ENCODE measurements at places on chromosomes 3 and 15.

DNA sequence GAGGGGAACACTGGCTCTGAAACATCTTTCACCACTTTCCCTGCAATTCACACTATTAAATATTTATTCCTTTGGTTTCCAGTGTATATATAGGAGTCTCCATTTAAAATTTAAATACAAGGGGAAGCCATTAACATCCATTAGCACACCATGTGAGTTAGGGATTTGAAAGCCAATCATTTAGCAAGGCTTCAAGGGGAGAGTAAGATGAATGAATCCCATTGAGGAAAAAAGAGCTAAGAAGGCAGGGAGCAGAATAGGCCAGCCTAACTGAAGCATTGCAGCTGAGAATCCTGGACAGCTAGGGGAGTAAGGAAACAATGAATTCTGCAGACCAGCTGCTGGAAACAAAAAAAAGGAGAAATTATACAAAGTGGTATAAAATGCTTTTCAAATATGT, 426.1 kb downstream of the IL5RA start:
- no peak for DNase-seq

DNA sequence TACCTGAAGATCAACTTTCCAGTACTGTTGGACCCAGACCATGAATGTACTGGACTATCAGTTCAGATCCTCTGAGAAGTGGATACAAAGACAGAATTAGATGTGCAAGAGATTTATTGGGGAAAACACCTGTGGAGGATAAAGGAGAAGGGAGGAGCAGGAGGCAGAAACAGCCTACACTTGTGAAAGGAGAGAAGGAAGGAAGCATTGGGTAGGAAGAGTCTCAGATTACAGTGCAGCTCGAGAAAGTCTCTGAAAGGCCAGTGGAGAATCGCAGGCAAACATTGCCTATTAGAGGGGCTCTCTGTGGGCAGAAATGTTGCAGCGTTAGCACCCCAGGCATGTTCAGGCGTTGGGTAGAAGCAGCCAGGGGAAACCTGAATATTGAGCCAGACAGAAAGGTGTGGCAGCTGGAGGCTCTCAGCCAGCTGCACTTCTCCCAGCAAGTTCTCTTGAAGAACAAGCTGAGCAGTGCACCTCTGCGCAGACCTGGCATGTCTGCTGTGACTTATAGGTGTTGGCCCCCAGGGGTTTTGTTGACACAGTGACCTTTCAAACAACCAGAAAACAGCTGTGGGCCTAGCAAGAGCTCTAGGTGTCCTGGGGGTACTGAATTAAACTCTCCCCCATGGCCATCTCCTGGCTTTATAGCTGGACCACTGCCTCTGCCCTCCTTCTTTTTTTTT, 7.0 kb downstream of the CHST14 start:
- no peak for DNase-seq

GRCh38 chr3:193552923-193553322, 1.8 kb downstream of the ATP13A4 start:
- no peak for DNase-seq

- no peak for DNase-seq
These were observed 185.8 kb upstream of the POU1F1 start for GRCh38 chr3:87462228-87462627.

- DNase-seq, result no peak
These were observed 130.4 kb upstream of the FOXB1 start for GRCh38 chr15:59873644-59874272.

DNA sequence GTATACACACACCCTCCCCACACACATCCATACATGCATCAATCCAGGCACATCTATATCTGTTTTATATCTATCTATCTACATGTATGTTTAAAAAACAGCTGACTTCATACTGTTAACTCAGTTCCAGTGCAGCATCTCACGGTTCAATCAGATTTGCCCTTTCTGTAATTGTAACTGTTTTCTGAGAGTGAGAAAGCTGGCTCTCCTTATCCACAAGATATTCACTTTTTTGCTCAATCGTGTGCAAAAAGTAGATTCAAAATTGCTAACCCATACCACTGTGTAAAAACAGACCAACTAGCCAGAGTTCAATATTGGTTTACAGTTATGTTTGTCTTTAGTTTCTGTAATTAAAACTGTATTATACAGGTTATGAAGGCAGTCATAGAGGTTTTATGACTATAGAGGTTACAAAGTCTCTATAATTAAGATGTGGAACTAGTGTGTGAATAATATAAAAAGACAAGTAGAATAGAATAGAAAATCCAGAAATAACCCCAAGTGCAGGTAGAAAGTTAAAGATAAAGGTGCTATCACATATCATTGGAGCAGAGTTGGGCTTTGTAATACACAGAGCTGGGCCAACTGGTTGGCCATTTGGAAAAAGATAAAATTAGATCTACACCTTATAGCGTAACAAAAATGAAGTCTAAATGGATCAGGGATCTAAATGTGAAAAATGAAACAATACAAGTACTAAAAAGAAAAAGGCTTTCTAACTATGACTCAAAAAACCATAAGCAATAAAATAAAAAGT, 20.1 kb upstream of the MCF2L2 start:
- no peak for DNase-seq

- DNase-seq, result peak; percentile 83
These were observed 25.3 kb downstream of the LPP start for GRCh38 chr3:188179006-188179966.

DNA sequence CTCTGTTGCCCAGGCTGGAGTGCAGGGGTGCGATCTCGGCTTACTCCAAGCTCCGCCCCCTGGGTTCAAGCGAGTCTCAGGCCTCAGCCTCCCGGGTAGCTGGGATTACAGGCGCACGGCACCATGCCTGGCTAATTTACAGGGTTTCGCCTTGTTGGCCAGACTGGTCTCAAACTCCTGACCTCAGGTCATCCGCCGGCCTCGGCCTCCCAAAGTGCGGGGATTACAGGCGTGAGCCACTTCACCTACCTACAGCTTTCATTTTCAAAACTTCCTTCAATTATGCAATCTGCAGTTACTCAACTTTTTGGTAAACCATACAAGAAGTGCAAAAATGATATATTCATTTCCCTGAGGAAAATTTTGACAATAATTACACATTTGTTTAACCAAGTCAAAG, 14.0 kb downstream of the NANOGP8 start:
- no peak for DNase-seq

- DNase-seq, result no peak
These were observed 4.8 kb upstream of the TCF12 start for GRCh38 chr15:56913670-56914069.

DNA sequence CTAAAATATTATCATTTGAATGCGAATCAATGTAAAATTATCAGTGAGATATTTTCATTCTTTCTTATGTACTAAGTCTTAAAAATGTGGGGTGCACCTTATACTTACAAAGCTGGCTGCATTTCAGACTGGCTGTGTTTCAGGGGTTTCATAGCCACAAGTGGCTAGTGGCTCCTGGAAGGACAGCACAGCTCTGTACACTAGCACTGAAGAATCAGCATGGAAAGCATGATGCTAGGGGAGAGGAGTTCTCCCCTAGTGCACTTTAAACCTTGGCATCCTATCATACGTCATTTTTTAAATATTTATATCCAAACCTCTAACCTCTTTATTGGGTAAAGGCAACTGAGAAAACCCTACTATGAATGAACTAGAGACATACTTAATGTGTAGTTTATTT, 66.4 kb downstream of the ECT2 start:
- no peak for DNase-seq

- no peak for DNase-seq
These were observed 52.6 kb upstream of the ATP11B start for GRCh38 chr3:182740710-182741109.

- no peak for DNase-seq
These were observed 174.3 kb downstream of the KLF13 start for GRCh38 chr15:31500766-31501449.

DNA sequence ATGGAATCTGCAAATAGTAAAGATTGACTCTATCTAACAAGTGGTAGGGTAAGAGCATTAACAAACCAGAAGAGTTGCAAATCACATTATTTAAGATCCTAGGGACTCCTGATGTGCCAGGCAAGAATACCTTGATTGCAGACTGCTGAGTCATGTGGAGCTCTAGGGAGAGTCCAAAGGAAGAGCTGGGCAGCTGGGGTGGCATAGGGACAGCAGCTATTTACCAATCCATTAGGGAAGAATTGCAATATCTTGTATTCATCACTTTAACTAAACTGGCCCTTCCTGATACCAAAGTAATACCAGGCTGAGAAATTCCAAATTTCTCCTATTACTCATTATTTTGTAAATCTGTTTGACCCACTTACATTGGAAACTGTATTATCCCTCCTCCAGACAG, 52.2 kb upstream of the ACP3 start:
- no peak for DNase-seq

GRCh38 chr3:37921025-37921424, 59.3 kb downstream of the CTDSPL start:
- DNase-seq, result no peak

- DNase-seq, result no peak
These were observed 23.5 kb upstream of the STIMATE start for GRCh38 chr3:52920841-52921240.

- no peak for DNase-seq
These were observed 192.0 kb upstream of the HES1 start for GRCh38 chr3:193943851-193944517.

DNA sequence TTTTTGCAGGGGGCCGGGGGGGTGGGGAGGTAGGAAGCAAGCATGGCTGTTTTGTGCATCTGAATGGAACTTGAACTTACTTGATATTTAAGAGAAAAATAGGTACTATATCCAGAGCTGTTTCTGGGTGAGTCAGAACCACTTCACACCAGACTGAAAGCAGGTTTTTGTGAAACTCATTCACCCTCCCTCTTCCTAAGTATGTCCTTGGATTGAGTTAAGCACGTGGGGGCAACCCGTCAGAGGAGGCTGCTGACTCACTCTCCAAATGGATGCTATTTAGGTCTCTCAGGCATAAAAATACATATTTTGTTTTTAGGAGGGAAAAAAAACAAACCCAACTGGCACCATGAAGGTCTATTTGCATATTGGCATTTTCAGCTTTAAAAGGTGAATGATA, 270.3 kb downstream of the RYR3 start:
- DNase-seq, result no peak

DNA sequence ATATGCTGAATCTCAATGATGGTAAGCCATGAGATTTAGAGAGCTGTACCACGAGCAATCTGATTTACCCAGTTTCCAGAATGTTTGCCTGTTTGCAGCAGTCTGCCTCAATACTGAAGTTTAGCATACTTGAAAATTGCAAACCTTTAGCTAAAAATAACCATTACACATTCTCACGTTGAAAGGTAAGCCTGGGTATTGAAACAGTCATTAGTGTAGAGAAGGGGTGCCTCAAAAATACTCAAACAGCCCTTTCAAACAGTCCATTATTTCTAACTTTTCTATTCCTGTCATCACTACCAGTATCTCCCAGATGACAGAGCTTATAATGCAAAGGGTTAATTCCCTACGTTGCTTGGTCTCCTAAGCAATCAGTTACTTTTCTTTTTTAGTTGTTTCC, 111.8 kb upstream of the MBNL1 start:
- no peak for DNase-seq

DNA sequence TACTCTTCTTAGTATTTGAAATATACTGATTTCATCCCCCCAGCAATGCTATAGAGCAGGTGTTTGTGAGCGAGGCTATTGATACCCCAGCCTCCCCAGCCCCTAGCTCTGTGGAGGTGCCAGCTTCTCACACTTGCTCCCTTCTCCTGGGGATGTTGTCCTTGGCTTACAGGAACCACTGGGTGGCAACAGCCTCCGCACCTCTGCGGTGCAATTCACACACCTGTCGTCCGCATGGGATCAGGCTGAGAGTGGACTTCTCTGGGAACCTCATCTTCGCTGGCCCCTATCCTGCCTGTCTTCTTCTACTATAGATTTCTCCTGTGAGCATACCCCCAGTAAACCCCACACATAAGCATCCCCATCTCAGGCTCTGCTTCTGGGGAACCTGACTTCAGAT, 103.9 kb upstream of the SLC6A11 start:
- no peak for DNase-seq

DNA sequence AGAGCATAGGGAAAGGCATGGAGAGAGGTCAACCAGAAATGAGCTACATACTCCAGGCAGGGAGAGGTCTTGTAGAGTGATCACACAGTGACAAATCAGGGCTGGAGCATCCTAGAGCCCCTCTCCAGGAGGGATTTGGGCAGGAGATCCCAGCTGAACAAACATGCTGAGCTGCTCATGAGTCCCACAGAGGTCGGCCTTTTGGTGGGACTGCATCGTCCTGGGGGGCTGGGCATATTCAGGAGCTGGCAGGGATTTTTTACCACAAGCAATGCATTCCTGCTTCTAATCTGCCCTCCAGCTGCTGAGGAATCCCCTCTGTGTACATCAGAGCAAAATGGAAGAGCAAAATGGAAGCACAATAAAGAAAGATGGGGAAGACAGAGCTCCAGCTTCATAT, 94.9 kb downstream of the NTRK3 start:
- no peak for DNase-seq

DNA sequence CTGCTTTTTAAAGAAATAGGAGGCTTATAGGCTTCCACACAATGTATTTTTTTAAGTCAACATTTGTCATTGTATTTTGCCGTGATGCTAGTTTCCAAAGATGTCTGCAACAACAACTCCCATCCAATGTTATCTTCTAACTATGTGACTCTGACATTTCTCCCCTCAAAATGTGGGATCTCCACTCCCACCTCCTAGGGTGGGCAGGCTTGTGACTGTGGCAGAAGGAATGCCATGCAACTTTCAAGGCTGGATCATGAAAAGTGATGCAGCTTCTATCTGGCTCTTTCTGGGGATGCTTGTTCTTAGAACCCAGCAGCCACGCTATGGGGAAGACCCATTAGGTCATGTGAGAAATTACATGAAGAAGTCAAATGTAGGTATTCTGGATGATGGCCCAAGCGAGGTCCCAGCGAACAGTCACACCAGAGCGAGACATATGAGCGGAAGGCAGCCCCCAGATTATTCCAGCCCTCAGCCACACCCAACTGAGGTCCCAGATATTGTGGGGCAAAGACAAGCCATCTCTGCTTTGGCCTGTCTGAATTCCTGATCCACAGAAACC, 124.3 kb downstream of the BDH1 start:
- no peak for DNase-seq

DNA sequence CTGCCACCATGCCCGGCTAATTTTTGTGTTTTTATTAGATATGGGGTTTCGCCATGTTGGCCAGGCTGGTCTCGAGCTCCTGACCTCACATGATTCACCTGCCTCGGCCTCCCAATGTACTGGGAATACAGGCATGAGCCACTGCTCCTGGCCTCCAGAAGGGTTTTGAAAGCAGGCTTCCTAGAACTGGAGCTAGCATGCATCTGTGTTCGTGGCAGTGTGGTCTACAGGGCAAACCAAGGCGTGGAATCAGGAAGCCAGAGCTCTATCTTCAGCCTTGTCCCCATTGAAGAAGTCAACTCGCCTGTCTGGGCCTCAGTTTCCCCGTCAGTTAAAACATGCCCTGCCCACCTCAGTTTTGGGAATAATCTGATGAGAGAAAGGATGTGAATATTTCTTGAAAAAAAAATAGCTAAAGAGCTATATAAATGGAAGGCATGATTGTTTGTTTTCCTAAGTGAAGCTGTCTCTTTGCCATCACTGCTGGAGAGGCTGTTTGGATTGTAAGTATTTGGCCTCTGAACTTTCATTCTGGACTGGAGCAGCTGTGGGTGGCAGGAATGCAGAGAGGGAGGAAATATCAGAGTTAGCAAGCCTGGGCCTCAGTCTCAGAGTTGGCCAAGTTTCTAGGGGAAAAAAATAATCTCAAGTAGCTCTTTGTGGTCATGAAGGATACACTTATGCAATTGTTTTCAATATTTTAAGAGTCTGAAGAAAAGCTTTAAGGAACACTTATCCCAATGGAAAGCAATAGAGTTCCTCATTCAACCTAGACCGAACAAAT, 36.5 kb upstream of the UACA start:
- peak; percentile 64 for DNase-seq

- DNase-seq, result no peak
These were observed 38.6 kb upstream of the APH1B start for GRCh38 chr15:63238796-63239195.
